Left ventricle myocardium superior (tissue), 1 donor: ENCODE measurements at places on chromosomes 1 and 21. TPM values are rescaled to one million over a fixed set of nuclear protein-coding genes. Genes with fewer than 3 reads are reported as not detected.

Gene AGRN
- 18.5 TPM for total RNA-seq

Gene ST6GALNAC5
- total RNA-seq = 0.62 TPM

Gene TINAGL1
- 274 TPM for total RNA-seq

Gene S100B
- total RNA-seq = 3.5 TPM

Gene RYR2
- total RNA-seq = 828 TPM

Gene LINGO4
- 0.67 TPM for total RNA-seq

Gene MTHFR
- 37.9 TPM for total RNA-seq

Gene TFF3
- total RNA-seq = 5.3 TPM

Gene LCE2A
- not detected for total RNA-seq
